NCI-H187 (cell line): ENCODE measurements at places on chromosomes 3 and 15.
A peak's percentile ranks its signal among the peaks of the same experiment; 100 is the strongest.

GRCh38 chr3:136728918-136729317, 23.3 kb downstream of the STAG1 start:
- DNase-seq, result no peak

GRCh38 chr3:42443819-42444436, 33.5 kb upstream of the LYZL4 start:
- peak; percentile 29 for DNase-seq

DNA sequence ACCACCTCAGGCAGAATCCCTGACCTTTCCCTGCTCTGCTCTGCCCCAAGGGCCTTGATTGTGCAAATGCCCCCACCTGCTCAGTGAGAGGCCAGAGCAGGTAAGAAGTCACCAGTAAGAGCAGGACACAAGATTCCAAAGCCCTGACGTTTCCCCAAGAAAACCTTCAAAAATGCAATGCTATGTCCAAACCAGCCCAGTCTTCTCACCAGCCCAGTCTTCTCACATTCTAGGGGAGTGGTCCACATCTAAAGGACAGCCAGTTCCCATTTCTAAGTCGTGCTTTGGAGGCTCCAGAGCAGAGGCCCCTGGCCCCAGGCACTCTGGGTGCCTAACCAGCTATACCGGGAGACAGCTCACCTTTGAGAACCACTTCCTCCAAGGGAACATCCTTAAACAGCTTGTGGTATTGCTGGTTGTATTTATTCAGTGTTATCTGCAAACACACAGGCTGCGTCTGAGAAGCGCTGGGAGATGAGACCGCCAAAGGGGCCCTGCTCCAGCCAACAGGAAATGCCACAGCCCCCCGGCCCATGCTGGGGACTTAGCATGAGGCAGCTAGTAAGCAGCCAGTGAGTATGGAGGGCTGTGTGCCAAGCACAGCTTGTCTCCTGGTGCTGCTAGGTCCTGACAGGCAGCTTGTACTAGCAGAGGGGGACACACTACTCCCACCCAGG, 29.3 kb downstream of the GRAMD2A start:
- no peak for DNase-seq

- no peak for DNase-seq
Measured at GRCh38 chr3:196274585-196274984, 12.9 kb downstream of the PCYT1A start.

DNA sequence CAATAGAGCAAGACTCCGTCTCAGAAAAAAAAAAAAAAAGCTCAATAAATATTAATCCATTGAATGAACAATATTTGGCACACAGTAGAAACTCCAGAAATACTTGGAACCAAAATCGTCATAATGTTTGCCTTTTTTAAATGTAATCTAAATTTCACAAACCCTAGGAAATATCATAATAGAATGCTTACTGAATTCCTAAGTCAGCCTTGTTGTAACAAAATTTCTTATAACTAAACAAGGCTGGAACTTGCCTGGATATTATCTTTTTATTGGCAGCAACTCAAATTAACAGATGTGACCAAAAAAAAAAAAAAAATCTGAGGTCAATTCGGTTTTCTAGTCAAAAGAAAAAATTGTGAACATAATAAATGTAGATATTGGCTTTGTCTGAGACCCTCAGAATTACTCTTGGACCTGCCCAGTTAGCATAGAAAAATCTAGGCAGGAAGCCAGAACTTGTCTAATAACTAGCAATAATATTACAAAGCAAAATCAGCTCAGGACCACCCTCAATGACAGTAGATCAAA, 33.3 kb downstream of the GABPB1 start:
- DNase-seq, result no peak

GRCh38 chr15:83290236-83290635, 5.8 kb upstream of the BNC1 start:
- no peak for DNase-seq

DNA sequence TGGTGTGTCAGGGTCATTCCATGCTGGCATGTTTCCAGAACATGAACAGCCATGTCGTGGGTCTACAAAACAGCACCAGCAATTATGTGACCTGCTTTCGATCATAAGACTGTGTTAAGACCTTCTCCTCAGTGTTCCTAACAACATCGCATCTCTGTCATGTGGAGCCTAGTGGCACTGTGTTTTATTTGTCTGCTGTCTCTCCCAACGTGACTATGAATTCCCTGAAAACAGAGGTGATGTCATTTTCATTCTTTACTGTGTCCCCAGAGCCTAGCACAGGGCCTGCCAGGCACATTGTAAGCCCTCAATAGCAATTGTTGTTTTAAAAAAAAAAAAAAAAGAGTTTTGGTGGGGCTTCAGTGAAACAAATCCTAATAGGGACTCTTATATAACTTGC, 94.2 kb upstream of the IL12A start:
- DNase-seq, result no peak

GRCh38 chr15:94324117-94324826, 92.9 kb downstream of the MCTP2 start:
- peak; percentile 37 for DNase-seq

- no peak for DNase-seq
Measured at GRCh38 chr3:127423856-127424765, 136.3 kb upstream of the PRR20G start.

DNA sequence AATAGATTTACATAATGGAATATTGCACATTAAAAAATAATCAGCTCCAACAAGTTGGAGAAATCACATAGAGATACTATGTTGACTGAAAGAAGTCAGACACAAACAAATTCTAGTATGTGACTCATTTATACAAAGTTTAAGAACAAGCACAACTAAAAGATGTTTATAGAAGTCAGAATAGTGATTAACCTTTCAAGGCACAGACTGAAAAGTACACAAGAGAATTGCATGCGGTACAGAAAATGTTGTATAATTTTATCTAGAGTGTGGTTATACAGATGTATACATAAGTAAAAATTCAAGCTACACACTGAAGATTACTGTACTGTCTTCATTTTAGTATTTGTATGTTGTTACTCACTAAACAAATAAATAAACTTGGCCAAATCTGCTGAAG, 19.3 kb upstream of the ATOSA start:
- DNase-seq, result no peak

DNA sequence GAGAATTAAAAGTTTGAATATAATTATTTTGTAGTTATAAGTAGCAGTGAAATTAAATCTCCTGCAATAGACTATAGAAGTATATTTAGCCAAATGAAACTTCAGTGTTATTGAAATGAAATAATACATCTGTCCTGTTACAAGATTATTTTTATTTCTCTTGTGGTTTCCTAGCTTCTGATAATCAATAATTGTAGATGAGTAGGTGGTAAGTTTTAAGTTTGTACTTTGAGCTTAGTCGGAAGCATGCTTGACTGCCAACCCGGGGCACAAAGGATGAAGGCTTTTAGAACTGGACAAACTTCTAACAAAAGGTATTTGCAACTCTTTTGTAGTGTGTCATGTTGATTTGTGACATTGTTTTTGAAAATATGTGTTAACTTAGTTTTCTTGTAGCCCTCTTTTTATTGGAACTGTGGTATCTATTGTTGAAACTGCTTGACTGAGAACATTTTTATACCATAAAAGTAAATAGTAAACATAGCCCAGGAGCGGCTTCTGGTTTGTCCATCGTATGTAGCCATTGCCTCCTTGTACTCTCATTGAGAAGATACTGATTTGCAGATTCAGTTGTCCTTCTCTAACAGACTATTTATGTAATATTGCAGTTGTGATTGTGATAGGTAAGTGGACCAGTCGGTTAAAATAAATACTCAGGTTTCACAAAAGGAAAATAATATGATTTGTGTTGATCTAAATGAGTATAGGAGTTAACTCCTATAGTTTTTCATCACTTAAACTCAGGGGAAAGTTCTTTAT, 2.9 kb downstream of the CTNNB1 start:
- DNase-seq, result no peak

GRCh38 chr15:62843311-62843710, 199.2 kb upstream of the TPM1 start:
- DNase-seq, result no peak

- no peak for DNase-seq
Measured at GRCh38 chr15:32107477-32108080, 77.3 kb downstream of the CHRNA7 start.

- no peak for DNase-seq
Measured at GRCh38 chr15:90006217-90007075, 5.3 kb downstream of the ZNF710 start.

GRCh38 chr3:152241142-152242017, 27.3 kb upstream of the MBNL1 start:
- DNase-seq, result no peak

GRCh38 chr3:193974191-193974652, 161.7 kb upstream of the HES1 start:
- DNase-seq, result no peak

DNA sequence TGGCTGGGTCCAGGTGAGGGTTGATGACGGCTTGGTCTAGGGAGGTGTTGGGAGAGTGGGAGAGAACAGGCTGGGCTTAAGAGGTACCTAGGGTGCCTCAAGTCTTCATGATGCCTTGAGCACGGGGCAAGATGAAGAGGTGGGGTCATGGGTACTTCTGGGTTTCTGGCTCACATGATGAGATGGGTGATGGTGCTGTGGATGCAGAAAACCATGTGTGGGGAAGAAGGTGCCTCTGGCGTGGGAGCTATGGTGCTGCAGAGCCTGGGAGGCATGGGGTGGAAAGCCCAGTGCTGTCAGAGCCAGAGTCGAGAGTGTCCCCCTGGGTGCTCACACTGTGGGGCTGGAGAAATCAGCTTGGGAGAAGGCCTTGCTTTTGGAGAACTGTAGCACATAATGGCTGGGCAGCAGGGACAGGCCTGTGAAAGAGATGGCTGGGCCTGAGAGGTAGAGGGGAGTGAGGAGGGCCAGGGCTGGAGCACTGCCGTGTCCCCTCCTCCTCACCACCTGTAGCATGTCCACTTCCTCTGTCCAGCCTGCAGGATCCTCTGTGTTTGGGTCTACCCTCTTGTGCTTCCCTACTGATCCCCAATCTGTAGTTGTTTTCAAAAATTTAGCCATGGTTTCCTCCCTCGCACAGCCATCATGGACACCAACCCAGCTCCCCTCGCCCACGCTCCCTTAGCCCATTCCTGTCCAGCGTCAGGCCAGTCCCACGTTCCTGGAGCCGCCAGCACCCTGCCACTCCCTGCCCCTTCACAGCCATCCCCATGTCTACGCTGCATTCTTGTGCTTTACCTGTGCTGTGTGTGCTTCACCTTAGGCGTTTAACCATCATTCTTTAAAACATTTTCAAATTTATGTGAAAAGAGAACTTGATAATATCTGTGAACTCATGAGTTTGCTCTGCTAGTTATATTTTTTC, 132.0 kb downstream of the EEFSEC start:
- no peak for DNase-seq

GRCh38 chr15:71366926-71367325, 251.7 kb downstream of the THSD4 start:
- DNase-seq, result no peak

DNA sequence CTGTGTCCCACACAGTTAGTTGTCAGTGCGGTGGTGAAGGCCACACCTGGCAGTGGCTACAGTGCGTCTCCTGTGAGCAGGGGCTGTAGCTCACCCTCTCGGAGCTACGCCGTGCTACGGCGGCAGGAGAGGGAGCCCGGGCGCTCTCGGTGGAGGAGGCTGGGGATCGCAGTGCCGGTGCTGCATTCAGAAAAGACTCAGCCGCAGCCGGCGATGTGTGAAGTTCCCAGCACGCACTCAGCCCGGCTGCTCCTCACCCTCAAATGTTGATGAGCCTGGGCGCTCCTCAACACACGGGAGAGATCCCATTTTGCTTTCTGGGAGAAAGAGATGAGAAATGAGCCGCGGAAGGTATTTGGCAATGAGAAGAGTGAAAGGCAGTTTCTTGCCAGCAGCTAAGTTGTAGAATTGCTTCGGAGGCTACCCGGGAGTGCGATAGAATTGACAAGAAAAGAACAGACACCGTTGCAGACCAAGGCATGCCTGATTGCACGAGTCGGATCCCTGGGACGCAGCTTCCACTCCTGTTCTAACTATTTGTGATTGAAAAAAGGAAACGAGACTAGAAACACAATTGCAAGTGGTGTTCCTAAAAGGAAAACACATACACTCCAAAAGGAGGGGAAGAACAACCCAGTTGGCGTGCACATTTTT, at the start of gene UNC13C:
UNC13C (plus strand) TSS at position 189 of the 654 bp plus-strand sequence. CDS start 34,463 bp downstream, outside the sequence.
- DNase-seq, result no peak

DNA sequence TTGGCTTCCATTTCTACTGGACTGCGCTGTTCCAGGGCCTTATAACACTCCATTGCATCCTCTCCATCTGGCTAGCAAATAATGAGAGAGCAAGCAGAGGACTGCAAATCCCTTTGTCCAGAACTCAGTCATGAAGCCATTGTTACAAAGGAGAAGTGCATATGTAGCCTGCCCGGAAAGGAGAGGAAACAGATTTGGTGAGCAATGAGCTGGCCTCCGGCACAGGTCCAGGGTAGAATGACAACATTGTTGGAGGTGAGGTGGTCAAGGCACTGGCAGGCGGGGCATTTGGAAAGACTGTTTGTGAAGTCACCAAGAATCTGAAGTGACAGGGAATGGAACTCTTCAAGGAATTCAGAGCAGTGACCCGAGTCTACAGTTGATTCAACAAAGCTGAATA, 25.0 kb upstream of the ATP1B3 start:
- no peak for DNase-seq

DNA sequence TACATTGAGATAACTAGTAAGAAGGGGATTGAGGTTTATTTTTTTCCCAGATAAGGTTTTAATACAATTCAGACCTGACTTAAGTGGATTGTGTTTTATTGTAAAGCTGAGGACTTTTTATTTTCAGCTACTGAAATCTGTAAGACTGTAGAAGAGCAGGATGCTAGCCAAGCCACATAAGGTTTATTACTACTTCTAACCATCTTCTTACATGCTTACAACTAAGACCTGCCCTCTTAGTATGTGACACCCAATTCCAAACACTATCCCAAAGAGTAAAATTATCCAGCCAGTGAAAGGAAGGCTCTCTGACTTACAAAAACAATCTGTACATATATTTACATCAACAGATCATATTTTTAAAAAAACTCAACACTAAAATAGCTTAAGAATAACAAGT, 564.5 kb upstream of the NAALADL2 start:
- DNase-seq, result no peak

- DNase-seq, result no peak
Measured at GRCh38 chr3:62942227-62942626, 67.0 kb upstream of the CADPS start.

DNA sequence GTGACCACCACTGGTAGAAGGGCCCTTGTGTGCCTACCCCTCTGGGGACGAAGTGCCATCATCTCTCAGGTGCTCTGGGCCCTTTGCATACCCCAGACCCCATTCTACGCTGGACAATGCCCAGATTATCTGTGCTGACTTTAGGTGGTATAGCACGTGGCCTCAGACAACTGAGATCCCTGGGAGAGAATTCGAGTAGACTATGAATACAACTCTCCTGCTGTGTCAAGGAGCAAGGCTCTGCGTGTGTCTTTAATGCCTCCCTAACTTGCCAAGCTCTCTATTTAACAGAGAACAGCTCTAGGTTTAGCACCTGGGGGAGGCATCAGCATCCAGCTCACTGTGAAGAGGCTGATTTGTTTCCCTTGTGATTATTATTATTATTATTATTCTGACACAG, 29.1 kb downstream of the FAM3D start:
- no peak for DNase-seq

- DNase-seq, result no peak
Measured at GRCh38 chr3:194045289-194045688, 90.7 kb upstream of the HES1 start.
